ENCODE measurements at places on chromosomes 1 and 21. TPM values are rescaled to one million over a fixed set of nuclear protein-coding genes. Genes with fewer than 3 reads are reported as not detected.

The TFB2M gene
- 14.3 TPM for total RNA-seq

The RNF186 gene
- total RNA-seq: not detected

The CLCA4 gene
- total RNA-seq: not detected

The RHCE gene
- total RNA-seq: 2.4 TPM

The IPP gene
- 12.2 TPM for total RNA-seq

The SH3D21 gene
- total RNA-seq: 1.8 TPM

The C4BPB gene
- total RNA-seq: 0.14 TPM

The PCBP3 gene
- 1.6 TPM for total RNA-seq

The DCST2 gene
- total RNA-seq: under 0.01 TPM
